Hematopoietic multipotent progenitor cell treated with erythropoietin and hydrocortisone succinate and interleukin-3 and kit ligand, for 8 days (in vitro differentiated cells): ENCODE measurements at places on chromosomes 1 and 21.

DNA sequence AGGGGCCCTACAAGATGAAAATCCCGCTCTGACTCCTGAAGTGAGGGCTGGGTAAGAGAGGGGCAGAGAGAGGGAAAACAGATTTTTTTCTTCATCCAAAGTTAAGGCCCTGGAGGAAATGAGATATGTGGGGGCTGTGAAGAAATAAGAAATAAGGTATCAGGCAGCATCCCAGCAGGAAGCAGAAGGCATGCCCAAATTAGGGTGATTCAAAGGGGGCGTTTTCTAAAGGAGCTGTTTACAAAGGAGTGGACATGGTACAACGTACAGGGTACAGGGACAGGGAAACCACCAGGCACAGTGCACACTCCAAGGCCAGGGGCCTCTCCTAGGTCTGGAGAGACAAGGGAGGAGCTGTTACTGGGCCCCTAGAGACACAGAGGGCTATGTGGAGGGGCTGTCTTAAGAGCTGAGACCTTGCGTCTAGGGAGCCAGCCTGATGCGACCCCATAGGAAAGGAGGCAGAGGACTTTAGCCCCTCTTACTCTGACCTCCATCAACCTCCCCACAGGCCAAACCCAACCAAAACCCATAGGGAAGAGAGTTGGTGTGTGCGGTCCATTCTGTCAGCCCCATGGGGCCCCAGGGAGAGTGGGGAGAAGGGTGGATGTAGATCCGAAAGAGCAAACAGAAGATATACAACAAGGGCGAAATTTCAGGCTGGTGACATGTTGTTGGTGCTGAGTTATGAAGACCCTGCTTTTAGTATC is 38.6 kb downstream of the STYXL2 start:
- no peak for DNase-seq

- DNase-seq: no peak
These were observed 4.4 kb downstream of the NME7 start for GRCh38 chr1:169363046-169363730.

GRCh38 chr1:232521660-232522059 is 108.3 kb downstream of the SIPA1L2 start:
- no peak for DNase-seq

GRCh38 chr1:97331165-97331564 is 589.7 kb downstream of the DPYD start:
- no peak for DNase-seq
